ENCODE measurements at places on chromosomes 7 and 10. TPM values are rescaled to one million over a fixed set of nuclear protein-coding genes. Genes with fewer than 3 reads are reported as not detected.

DNA sequence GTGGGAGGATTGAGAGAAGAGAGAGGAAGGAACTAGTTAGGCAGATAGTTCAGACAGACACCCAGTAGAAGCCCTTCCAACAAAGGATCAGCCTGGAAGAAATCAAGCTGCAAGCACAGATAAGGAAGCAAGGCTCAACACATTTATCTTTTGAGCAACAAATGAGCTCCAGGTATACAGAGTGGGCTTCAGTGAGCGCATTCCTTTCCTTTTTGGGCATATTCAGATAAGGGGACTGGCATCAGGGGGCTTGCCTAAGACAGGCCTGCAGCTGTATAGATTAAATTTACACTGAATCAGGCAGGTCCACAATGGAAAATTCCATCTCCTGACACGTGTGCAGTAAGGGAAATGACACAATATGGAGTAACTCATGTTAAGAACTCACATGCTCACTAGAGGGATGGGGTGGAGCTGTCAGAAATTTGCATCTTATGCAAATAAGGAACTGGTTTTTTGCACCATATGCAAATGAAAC is 147.2 kb downstream of the AKR1D1 start:
- no peak for DNase-seq

DNA sequence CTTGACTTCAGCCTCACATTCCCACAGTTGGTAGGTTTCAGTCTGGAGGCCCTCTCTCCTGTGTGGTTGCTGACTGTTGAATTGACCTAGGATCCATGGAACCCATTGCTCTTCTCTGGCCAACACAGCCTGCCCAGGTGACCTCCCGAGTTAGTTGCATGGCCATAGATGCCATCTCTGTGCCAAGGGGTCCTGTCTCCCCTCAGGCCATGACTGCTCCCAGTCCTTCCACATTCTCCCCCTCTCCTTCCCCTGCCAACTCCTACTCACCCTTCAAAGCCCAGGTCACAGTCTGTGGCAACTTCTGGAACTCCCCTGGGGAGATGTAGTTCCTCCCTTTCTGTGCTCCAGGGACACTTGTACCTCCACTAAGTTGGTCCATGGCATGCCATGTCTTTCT is 67.3 kb upstream of the GRB10 start:
- no peak for DNase-seq

Gene CAMK1D
- 14.0 TPM for total RNA-seq

DNA sequence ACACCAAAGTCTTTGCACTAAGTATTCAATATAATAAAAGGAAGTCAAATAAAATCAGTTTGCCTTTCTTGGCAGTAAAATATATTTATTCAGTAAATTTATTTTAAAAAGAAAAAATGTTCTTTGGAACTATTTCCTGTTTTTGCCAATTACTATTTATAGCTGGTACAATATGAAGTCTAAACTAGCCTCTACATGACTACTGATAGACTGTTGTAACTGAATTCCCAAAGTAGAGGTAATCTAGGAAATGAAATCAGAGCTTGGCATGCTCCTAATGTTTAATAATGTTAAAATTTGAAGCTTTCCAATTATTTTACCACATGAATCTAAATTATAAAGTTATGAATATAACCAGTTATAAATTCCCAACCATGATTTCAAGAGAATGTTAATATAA is 385.5 kb downstream of the SEMA3D start:
- no peak for DNase-seq

GRCh38 chr10:10213237-10213636 is 804.4 kb upstream of the CELF2 start:
- DNase-seq: no peak

DNA sequence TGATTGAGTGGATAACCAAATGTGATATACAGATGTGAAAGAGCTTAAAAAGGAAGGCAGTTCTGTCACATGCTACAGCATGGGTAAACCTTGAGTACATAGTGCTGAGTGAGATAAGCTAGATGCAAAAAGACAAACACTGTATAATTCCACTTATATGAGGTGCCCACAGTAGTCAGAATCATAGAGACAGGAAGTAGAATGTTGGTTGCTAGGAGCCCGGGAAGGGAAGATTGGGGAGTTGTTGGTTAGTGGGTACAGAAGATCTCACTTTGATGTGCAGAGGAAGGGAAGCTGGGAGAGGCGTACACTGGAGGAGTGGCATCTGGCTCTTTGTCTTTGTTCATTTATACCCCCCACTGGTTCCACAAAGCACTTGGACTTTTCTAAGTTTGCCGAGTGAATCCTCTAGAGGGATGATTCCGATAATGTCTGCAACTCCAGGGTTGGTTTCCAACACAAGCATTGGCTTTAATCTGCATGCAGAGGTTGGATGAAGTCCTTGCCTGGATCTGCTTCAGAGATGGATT is 39.5 kb downstream of the TSPAN14 start:
- DNase-seq: no peak

- DNase-seq: no peak
Measured at GRCh38 chr7:69657331-69657730, 59.1 kb downstream of the AUTS2 start.

GRCh38 chr10:78819361-78820006 is 249.3 kb upstream of the ZMIZ1 start:
- no peak for DNase-seq

DNA sequence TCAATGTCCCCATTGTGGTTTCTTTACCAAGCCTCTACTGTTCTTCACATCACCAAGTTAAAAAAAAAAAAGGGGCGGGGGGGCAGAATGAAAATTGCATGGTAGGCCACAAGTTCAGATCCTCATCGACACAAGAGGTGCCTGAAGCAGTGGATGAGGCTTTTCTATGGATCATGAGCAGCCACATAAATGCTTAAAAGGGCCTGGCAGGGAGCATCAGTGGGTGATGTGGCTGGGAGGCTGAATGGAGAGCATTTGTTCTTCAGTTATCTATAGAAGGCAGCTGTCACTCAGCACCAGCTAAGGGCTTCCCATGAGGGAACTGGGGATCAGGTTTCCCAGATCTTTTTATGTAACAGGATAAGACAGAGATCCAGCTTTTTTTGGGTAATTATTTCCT is 117.9 kb downstream of the CFTR start:
- DNase-seq: no peak

GRCh38 chr10:4062751-4063150 is 277.7 kb upstream of the KLF6 start:
- DNase-seq: no peak

Gene CCDC201
- not detected for total RNA-seq

DNA sequence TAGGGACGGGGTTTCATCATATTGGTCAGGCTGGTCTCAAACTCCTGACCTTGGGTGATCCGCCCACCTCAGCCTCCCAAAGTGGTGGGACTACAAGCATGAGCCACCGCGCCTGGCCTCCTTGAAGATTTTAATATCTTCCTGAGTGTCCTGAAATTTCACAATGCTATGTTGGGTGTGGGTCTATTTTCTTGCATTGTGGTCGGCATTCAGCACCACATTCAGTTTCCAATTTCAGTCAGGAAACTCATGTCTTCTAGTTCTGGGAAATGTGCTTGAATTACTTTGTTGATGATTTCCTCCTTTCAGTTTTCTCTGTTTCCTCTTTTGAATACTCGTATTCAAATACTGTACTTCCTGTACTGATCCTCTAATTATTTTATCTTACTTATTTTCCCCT is 49.3 kb upstream of the IL6 start:
- no peak for DNase-seq

Gene CACNA2D1
- 22.0 TPM for total RNA-seq

DNA sequence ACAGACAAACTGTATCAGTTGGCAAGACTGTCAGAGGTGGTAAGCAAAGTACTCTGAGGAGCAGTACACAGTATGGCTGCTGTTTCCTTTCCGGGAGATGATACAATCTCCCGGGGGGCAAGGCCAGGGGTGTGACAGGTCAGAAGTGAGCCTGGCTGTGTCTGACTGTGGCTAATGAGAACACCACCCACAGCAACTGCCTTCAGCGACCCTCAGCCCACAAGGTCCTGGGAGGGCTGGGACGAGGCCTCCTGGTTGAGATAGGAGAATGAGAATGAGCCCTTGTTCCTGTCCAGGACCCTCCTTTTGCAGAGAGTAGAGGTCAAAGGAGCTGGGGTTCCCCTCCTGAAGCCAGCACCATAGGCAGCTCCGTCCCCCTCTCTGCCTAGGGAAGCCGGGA is 421.7 kb downstream of the TCERG1L start:
- no peak for DNase-seq

Data from tibial nerve (tissue), 4 donors.